ENCODE measurements at places on chromosomes 3 and 15.
A peak's percentile ranks its signal among the peaks of the same experiment; 100 is the strongest.

DNA sequence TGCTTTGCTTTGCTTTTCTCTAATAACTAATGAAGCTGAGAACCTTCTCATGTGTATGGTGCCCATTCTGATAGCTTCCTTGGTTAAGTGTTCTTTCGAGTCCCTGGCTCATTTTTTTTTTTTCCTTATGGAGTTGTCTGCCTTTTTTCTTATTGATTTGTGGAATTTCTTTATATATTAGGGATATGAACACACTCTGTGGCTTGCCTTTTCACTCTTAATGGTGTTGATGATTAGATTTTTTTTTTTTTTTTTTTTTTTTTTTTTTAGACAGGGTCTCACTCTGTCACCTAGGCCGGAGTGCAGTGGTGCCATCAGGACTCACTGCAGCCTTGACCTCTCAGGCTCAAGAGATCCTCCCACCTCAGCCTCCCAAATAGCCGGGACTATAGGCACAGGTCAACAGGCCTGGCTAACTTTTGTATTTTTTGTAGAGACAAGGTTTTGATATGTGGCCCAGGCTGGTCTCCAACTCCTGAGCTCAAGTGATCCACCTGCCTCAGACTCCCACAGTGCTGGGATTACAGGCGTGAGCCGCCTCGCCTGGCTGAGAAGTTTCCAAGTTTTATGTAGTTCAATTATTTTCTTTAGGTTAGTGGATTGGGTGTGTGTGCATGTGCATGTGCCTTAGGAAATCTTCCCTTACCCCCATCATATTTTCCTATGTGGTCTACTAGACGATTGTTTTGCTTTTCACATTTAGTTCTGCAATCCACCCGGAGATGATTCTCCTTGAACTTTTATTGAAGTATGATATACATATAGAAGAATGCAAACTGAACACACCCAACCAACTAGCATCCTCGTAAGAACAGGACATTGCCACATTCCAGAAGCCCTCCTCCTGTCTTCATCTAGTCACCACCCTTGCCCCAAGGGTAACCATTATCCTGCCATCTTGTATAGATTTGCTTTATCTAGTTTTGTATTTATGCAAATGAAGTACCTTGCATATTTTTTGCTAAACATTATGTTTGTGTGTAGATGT is 1.7 kb upstream of the SNRPA1 start:
- no peak for DNase-seq

- no peak for DNase-seq
Observed at GRCh38 chr3:2921452-2921851, 188.7 kb downstream of the IL5RA start.

DNA sequence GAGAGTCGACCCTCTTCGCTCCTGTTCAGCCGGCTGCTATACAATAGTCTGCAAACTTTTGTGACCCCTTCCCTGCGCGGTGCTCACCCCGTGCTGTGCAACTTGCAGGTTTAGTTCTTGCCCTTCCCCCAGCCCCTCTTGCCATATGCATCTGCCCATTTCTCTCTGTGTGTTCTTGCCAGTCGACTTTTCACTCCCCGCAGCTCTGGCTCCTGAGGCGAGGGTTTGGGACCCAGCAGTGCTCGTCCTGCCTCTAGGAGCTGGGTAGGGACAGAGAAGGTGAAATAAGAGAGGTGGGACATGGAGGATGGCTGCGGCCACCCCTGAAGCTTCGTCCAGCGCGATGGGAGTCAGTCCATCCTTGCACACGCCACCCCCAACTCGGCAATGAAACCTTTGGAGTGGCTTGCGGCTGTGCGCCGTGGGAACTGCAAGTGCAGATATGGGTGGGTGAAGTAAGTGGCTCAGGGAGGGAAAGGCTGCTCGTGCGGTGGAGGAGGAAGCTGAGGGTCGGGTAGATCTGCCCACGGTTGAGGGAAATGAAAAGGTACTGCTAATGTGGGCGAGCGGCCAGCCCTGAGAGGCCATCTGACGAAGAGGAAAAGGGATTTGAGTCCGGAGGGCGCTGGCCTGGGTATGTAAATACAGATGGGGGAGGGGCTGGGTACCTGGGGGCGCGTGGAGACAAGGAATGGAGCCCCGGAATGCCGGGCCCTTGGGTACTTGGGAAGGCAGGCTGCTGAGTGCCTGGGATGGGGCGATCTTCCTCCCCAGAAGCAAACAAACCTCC is 1.0 kb downstream of the LRRC3B start:
- DNase-seq: no peak

GRCh38 chr3:13276438-13277195 is 143.5 kb downstream of the NUP210 start:
- DNase-seq: no peak

- DNase-seq: no peak
Observed at GRCh38 chr15:33453761-33454160, 143.0 kb downstream of the RYR3 start.

GRCh38 chr15:76577879-76578512 is 241.4 kb downstream of the ISL2 start:
- no peak for DNase-seq

GRCh38 chr3:16452261-16452660 is 61.2 kb downstream of the RFTN1 start:
- DNase-seq: no peak

- DNase-seq: no peak
Observed at GRCh38 chr3:9064850-9065249, 101.6 kb upstream of the RAD18 start.

- DNase-seq: peak; percentile 30
Observed at GRCh38 chr15:77083381-77084160, 12.7 kb upstream of the TSPAN3 start.

GRCh38 chr15:49196856-49197255 is 26.8 kb downstream of the GALK2 start:
- no peak for DNase-seq

GRCh38 chr3:123285066-123285465 is 83.3 kb downstream of the SEC22A start:
- DNase-seq: no peak

DNA sequence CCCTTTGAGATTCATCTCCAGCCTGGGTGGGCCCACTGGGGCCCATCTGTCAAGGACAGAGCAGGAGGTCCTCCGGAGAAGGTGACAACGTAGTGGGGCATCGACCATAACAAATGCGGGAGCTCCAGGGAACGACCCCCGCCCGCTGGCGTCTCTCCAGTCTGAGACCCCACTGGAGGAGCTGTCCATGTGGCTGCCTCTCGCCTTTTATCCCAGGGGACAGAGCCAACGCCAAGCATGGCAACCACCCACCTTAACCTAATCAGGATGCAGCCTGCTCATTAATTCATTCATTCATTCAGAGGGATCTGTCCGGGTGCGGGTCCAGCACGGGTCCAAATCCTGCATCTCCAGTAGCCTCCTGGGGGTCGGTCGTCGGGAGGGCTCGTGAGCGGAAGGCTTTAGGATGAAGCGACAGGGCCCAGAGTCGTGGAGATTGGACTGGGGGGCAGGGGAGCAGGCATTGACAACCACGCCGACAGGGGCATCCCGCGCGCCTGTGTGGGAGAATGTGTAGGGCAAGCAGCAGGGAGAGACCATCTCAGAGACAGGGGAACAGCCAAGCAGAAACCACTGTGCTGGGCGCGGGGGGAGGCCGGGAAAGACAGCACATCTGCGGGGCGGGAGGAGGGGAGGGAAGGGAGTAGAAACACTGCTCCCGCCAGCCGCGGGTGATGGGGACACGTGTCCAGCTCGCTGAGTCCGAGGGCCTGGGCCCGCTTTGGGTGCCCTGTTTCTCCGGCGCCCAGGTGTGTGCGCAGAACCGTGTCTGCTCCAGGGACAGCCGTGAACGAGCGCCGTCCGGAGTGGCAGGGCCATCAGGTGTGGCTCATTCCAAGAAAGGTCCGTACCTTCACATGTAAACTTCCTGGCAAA is 1.9 kb downstream of the PIGZ start:
- DNase-seq: no peak

GRCh38 chr3:22101351-22101750 is 350.3 kb upstream of the ZNF385D start:
- DNase-seq: no peak

- DNase-seq: no peak
Observed at GRCh38 chr15:63495780-63496488, 8.5 kb upstream of the USP3 start.

DNA sequence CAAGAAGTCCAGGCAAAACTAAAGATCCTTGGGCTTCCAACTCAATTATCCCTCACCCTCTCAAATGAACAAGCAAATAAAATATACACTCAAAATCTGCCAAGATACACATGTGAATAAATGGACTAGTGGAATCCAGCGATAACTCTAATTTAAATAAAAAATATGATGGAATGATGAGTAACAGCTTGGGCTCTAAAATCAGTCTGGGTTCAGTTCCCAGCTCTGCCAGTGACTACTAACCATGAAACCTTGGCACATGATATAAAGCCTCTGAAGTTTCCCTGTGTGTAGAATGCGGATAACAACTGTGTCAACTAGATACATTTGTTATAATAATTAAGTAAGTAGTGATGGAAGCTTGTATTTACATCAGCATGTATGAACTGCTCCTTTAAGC is 81.3 kb downstream of the CADPS start:
- no peak for DNase-seq

- DNase-seq: no peak
Observed at GRCh38 chr3:57018246-57018645, 42.2 kb upstream of the SPATA12 start.

DNA sequence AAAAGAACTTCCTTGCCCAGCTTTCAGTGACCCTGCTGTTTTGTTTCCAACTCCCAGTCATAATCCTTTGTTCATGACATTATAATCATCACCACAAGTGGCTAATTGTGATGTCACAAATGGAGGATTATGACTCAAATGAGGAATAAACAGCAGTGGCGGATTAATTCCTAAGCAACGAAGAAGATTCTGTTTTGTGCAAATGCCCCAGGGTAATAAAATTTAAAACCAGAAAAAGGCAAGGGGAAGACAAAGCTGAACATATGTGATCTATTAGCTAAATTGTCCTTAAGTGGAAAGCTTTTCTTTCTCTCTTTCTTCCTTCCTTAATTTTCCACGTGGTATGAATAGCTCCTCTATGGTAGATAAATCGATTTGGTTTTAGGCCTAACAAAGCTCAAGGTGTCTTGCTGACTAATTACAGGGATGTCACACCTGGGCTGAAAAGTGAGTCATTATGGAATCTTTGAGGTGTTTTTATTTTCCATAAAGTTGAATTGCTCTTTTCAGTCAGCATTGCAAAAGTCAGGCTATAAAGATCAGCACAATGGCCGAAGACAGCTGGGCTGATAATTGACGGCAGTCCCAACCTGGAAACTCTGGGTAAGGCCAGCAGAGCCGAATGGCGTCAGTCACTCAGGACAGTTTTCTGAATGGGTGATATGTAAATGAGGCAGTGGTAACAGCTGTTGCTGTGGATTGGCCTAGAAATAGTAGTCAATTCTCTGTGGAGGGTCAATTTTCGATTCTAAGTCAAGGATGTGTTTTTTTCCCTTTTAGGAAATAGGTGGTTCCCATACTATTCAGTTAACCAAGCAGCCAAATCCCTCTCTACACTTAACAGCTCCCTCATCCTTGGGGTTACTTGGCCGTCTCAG is 121.5 kb downstream of the PTPRG start:
- no peak for DNase-seq

- no peak for DNase-seq
Observed at GRCh38 chr3:31391150-31391549, 141.6 kb upstream of the STT3B start.

DNA sequence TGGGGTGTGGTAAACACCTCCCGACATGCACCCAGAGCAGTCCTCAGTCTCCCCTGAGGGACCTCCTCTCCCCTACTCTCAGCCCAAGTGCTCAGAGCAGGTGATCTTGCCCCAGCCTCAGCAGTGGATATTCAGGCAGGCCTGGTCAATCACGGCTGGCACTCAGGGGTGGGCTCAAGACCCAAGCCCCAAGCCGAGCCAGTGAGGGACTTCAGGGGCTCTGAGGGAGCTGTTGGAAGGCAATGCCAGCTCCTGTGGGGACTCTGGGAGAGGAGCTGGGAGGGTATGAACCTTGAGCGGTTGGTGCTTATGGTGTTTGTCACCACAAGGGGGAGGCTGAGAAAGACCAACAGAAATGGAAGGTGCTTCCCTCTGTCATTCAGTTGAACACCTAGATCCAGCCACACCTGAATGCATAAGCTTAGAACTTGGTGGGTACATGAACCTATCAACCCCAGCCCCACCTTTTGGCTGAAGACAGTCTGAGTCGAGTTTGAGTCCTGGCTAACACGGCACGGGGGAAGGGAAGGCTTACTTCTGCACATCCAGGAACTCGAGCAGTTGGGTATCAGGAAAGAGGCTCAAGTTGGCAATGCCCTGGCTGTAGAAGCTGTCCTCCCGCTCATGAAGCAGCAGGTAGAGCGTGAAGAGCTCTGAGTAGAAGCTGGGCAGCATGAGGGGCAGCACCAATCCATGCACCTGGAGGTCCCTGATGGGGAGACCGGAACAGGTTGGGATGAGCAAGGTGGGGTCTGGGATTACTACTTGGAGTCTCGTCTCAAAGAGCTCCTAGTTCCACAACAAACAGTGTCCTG is 19.2 kb downstream of the ALS2CL start:
- DNase-seq: no peak

- no peak for DNase-seq
Observed at GRCh38 chr3:182787302-182788036, 5.8 kb upstream of the ATP11B start.

- DNase-seq: no peak
Observed at GRCh38 chr3:183563536-183563874, 8.0 kb upstream of the KLHL6 start.
